CD4-positive, alpha-beta memory T cell (primary cell): ENCODE measurements at places on chromosomes 5 and 9.

DNA sequence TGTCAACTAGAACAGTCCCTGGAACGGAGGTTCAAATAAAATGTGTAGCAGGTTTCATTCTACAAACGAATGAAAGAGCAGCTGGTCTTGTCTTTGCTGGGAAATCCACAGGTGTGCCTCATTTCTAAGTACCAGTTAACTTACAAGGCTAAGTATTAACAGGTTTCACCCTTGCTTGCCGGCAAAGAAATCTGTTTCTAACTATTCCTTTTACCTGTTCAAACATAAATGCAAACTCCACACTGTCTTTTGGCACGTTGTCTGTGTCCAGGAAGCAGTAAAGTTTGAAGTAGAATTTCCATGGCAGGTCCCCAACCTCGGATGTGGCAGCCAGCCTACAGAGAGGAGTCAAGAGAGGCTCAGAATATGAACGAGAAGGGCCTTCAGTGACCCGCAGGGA is 54.4 kb upstream of the RETREG1 start:
- no peak for DNase-seq

DNA sequence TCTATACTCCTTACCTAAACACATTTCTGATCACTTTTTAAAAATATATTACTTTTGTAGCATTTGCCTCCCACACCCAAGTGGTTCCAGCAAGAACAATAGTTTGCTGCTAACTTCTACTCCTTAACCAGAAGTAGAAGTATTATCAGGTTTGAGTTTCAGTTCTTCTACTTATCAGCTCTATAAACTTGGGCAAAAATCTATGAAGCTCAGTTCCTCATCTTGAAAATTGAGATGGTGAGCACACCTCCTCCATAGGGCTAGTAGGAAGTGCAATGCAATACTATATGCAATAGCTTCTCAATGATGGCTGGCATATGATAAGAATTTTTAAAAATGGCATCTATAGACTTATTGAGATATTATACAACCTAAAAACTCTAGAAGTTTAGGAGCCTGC is 283.7 kb downstream of the TLR4 start:
- DNase-seq = no peak

- DNase-seq = no peak
Observed at GRCh38 chr5:174159327-174160114, 114.0 kb downstream of the NSG2 start.

GRCh38 chr9:95580812-95581761 is 64.3 kb upstream of the PTCH1 start:
- no peak for DNase-seq
